GM20000 (cell line): ENCODE measurements at places on chromosomes 11 and 22.

- peak; percentile 6 for DNase-seq
These were observed 63.9 kb downstream of the GAS2 start for GRCh38 chr11:22730319-22730718.

GRCh38 chr11:34682825-34683224 lies 61.9 kb downstream of the EHF start:
- no peak for DNase-seq

- no peak for DNase-seq
These were observed 2.7 kb downstream of the BCL2L13 start for GRCh38 chr22:17641269-17641668.

DNA sequence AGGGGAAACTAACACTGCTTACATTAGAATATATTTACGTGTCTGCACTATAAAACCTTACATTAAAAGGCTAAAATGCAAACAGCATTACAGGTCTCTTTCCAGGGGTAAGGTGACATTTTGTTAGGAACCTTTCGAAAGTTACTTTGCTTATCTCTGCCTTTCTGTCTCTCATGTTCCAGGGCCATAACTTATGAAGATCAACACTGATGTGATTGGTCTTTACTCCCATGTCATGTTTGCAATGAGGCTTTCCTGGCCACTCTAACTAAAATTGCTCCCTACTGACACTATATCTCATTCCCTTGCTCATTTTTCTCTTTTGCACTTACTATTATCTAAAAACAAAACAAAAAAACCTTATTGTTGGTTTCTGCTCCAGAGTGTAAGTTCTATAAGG lies 119.0 kb downstream of the JRKL start:
- DNase-seq: no peak

DNA sequence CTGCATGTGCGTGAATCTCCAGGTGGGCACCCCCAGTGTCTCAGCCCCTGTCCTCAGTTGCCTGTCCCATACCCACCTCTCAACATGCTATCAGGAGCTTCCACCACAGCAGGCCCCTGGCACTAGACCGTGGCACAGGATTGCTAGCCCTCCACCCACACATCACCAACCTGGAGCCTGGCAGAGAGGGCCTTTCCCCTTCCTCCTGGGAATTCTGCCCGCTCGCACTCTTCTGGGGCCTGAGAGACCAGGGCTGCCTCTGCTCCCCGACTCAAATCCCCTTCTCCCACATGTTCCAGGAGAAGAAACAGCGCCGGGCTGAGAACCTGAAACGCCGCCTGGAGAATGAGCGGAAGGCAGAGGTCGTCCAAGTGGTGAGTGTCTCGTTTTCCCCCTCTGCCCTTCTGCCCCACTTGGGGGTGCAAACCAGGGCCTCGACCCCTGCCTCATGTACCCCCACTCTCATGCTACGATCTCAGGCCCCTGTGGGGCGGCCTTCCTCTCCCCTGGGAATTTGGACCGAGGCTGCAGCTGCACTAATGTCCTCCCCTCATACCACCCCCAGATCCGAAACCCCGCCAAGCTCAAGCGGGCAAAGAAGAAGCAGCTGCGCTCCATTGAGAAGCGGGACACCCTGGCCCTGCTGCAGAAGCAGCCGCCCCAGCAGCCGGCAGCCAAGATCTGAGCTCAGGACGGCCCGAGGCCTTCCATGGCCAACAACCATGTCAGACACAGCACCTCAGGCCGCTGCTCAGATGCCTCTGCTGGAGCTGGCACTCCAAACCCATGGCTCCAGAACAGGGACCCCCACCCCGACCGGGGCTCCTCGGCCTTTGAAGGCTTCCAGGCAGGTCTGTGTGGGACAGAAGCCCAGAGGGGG lies 5.9 kb downstream of the PTGDR2 start:
- no peak for DNase-seq

DNA sequence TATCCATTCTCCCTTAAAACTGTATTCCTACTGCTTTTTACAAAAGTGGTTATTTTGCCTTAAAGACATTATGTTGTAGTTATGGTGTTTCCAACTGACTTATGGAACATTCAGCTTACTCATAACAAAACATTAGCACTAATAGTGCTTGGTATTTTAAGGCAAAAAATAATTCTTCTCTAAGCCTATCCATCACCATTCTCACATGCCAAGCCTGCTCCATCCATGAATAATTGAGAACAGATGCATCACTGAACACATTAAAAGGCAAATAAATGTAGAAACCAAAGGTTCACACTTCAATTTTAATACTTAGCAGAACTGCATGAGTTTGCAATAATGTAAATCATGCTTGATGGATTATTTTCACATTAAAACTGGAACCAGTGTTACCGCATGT lies 42.3 kb upstream of the DDI1 start:
- DNase-seq: no peak

GRCh38 chr22:35540595-35541253 lies at the start of gene RASD2:
TSS of gene RASD2 (plus strand) at chr22:35540831. CDS start at chr22:35546810, 5,979 bp downstream.
- no peak for DNase-seq

DNA sequence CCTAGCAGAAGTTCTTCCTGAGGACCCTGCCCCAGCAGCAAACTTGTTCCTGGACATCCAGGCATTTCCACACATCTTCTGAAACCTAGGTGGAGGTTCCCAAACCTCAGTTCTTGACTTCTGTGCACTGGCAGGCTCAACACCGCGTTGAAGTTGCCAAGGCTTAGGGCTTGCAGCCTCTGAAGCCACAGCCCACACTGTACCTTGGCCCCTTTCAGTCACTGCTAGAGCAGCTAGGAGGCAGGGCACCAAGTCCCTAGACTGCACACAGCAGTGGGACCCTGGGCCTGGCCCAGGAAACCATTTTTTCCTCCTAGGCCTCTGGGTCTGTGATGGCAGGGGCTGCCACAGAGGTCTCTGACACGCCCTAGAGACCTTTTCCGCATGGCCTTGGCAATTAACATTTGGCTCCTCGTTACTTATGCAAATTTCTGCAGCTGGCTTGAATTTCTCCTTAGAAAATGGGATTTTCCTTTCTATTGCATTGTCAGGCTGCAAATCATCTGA lies 159.0 kb downstream of the SBF2 start:
- no peak for DNase-seq

GRCh38 chr11:2655016-2655719 lies 44.6 kb downstream of the KCNQ1OT1 start:
- DNase-seq: no peak

DNA sequence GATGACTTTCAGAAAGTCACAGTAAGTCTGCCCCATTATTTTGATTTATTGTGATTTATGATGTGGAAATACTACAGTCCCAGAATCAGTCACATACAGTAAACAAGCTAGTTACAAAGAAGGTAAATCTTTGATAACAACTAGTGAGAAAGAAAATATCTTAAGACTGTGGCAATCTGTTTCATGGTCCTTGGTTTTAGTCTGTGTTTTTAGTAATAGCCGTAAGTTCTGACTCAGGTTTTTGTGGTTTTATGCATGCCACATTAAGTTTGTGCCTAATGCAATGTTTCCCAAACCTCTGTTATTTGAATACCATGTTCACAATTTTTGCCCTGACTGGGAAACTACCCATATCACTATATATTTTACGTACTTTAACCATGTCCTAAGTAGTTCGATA lies 6.7 kb downstream of the CEP295 start:
- DNase-seq: no peak

DNA sequence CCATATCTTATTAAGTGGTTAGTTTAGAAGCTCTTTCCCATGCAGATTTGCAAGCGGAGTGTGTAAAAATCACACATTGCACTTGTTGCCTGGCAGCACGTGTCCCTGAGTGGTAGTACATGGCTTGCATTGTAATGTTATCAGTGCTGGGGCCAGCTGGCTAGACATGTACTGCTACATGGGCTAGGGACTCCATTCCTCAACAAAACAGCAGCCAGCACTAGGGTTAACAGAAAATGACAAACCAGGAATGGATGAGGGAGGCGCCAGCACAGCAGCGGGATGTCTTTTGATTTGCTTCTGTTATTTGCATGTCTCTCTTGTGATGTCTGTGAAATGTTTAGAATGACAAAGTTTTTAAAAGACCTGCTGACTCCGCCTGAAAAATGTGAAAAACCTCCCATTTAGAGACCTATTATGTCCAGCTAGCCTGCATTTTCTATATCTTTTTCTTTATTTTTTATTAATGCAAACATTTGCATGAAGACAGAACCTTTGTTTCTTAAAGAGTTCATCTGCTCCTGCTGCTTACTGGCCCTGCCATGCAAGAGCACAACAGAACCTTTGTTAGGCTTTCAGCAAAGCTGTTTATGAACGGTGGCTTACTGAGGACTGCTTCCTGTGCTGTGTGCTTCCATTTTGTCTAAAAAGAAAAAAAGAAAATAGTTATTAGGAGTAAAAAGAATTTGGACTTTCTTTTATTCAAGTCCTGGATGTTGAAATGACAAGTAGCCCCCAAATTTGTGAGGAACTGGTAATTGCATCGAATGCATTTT lies 40.7 kb downstream of the CSTPP1 start:
- DNase-seq: no peak

GRCh38 chr22:50287731-50288130 lies 17.6 kb upstream of the MAPK11 start:
- no peak for DNase-seq

DNA sequence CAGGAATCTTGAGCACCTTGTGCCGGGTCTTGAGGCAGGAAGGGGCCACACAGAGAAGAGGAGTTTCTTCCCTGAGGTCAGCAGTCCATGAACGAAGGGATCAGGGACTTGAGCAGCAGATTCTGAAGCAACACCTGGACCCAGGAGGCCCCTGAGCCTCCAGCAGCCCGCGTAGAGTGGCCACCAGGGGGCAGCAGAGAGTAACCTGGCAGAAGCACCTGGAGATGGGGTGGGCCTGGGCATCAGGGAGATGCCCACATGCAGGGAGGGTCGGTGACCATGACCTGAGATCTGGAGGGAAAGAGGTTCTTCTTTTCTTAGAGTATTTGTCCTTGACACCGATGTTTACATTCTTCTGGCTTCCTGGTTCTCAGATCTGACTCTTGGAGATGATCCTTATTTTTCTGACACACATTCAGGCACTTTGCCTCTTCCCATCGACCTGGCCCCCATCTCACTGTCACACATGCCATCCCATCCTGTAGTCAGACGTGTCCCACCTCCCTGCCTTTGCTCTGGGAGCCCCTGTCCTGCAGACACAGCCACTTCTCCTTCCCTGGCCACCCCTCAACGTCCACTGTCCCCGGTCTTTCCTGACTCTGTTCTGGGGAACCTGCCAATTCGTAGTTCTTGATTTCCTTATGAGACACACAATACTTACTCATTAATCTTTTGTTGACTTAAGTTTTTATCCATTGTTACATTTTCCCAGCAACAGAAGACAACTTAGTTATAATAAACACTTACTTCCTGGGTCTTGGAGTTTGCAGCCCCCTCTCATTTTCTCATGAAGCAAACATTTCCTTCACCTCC lies 66.5 kb downstream of the GGTLC2 start:
- peak; percentile 62 for DNase-seq

GRCh38 chr11:81421251-81421860 lies 1312.3 kb downstream of the FAM181B start:
- no peak for DNase-seq

GRCh38 chr11:122176651-122177050 lies 60.6 kb upstream of the BLID start:
- no peak for DNase-seq

- DNase-seq: peak; percentile 17
These were observed 18.2 kb upstream of the OR10W1 start for GRCh38 chr11:58286249-58286648.

DNA sequence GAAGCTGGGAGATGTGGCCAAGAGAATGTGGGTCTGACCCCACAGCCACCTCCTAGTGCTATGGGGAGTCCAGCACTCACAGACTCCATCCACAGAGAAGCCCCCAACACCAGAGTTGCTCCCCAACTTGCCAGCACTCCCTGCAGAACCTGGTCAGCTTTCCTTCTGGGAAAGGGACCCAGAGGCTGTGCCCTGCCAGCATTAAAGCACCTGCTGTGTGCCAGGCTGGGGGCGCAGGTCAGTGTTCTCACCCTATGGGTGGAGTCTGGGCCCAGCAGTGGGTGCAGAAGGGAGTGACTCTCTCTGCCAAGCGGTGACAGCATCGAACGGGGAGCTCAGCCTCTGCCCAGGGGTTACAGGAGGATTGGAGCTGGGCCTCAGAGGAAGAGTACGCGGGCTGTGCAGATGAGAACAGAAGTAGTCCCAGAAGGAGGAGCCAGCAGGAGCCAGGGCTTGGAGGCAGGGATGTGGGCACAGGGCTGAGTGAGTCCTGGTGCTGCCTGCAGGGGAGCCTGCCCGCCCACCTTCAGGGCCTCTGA lies 114.4 kb downstream of the MPPED1 start:
- no peak for DNase-seq

DNA sequence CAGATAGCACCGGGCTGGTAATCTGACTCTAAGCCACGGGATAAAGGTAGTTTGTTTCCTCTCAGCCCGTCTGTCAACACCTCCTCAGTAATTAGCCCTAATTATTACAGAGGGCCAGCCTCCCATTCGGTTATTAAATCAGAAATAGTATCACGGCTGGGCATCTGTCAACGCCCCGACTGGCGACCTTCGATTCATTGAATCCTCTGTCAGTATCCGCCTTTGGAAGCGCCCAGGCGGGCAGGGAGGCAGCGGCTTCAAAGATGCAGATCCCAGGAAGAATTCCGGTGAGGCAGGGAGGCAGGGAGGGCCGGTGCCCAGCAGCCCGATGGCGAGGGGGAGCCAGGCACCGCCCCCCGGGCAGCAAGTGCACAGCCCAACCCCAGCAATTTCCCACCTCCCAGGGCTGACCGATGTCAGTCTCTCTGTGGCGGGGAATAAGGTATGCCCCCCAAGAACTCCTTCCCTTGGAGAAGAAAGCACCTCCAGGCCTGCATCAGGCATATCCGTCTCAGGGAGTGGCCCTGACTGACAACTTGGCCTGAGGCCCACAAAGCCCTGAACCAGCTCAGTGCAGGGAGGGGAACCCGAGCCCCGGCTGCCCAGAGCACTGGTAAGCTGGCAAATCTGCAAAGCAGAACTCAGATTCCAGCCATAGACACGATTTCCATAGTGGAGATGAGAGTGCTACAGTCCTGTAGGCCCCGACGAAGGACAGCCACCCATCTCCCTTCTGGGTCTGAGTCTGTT lies 11.4 kb downstream of the GNB1L start:
- DNase-seq: no peak

- no peak for DNase-seq
These were observed 300.6 kb upstream of the C11orf87 start for GRCh38 chr11:109121173-109121932.

GRCh38 chr11:110148775-110149744 lies 55.9 kb downstream of the ZC3H12C start:
- DNase-seq: no peak

GRCh38 chr11:106925245-106925644 lies 93.0 kb downstream of the GUCY1A2 start:
- DNase-seq: no peak

GRCh38 chr22:33922349-33922681 lies 2.0 kb upstream of the LARGE1 start:
- no peak for DNase-seq

- DNase-seq: peak; percentile 26
These were observed 17.5 kb downstream of the NUCB2 start for GRCh38 chr11:17294033-17294432.

- no peak for DNase-seq
These were observed 37.3 kb downstream of the SC5D start for GRCh38 chr11:121329781-121330395.

GRCh38 chr11:109821511-109821910 lies 271.7 kb upstream of the ZC3H12C start:
- no peak for DNase-seq

GRCh38 chr11:83007909-83008580 lies 63.7 kb downstream of the RAB30 start:
- DNase-seq: peak; percentile 27
